ENCODE measurements at places on chromosomes 13 and 19. TPM values are rescaled to one million over a fixed set of nuclear protein-coding genes. Genes with fewer than 3 reads are reported as not detected.

GRCh38 chr19:16628984-16629691 lies 1.1 kb upstream of the MED26 start:
- no peak for DNase-seq

GRCh38 chr13:102091231-102091630 lies 310.6 kb downstream of the FGF14 start:
- no peak for DNase-seq

Gene ZNF439
- total RNA-seq, result 2.3 TPM

Gene LYPD5
- total RNA-seq, result 2.0 TPM
